ENCODE measurements at places on chromosomes 6 and 20.

- DNase-seq, result no peak
Observed at GRCh38 chr20:17783671-17784070, 83.9 kb downstream of the BANF2 start.

- DNase-seq, result no peak
Observed at GRCh38 chr20:49882171-49882970, 33.0 kb downstream of the SPATA2 start.

- no peak for DNase-seq
Observed at GRCh38 chr6:10730254-10730653, 7.4 kb downstream of the TMEM14C start.

- no peak for DNase-seq
Observed at GRCh38 chr6:15956205-15957106, 172.4 kb upstream of the MYLIP start.

- no peak for DNase-seq
Observed at GRCh38 chr20:60806354-60806753, 445.7 kb upstream of the CDH4 start.
